Activated CD8-positive, alpha-beta memory T cell treated with anti-CD3 and anti-CD28 coated beads for 4 hours (primary cell): ENCODE measurements at places on chromosomes 7 and 10.

- no peak for DNase-seq
Measured at GRCh38 chr7:124202546-124202945, 169.7 kb upstream of the TMEM229A start.

GRCh38 chr10:43136995-43137716, 1.1 kb upstream of the CSGALNACT2 start:
- DNase-seq = no peak

GRCh38 chr7:138872576-138872975, 74.6 kb upstream of the ATP6V0A4 start:
- DNase-seq = no peak

DNA sequence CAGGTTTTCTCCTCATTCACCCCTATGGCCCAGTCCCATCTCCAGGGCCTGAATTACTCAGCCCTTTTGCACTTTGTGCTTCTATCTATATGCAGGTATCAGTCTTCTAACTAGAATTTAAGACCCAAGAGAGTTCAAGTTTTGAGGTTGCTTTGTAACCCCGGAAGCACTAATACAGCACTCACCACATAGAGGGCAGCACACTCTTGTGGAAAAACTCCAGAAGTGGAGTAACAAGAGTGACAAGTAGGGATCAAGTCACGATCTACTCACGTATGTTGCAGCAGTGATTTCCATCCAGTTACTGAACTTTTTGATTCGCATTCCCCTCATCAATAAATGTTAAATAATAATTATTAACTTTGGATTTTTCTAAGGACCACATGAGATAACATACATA, 151.0 kb downstream of the CHCHD3 start:
- DNase-seq = no peak

DNA sequence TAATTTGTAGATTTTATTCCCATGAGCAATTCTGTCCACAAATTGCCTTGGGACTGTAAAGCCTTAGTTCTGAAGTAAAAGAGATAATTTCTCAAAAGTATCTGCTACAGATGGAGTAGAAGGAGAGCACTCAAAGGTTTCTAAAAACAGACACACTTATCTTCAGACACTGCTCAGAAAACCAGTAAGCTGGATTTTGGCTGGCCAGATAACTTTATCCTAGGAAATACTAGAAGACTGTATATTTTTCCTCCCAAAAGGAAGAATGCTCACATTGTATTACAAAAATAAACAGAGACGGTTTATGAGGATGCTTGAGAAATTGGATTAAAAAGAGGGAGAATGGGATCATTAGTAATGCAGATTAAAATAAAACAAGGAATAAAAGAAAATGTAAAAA, 178.0 kb upstream of the IGFBP3 start:
- no peak for DNase-seq

DNA sequence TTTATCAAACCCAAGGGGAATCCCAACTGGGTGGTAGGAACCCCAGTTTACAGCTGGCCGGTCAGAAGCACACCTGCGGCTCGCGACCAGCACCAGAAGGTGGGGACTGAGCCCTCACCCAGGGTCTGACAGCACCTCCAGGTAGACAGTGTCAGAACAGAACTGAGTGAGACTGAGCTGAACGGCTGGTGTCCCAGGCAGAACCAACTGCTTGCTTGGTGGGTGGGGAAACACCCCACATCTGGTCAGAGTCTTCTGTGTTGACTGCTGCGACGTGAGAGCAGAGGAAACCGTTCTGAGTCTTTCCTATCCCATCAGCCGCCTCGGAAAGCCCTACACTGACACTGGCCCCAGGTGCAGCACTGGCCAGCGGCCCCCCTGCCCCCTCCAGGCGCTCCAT, 160.7 kb downstream of the MAD1L1 start:
- no peak for DNase-seq

- no peak for DNase-seq
Measured at GRCh38 chr7:132149436-132150304, 426.6 kb downstream of the PLXNA4 start.

GRCh38 chr7:156218544-156219306, 406.5 kb upstream of the SHH start:
- no peak for DNase-seq

DNA sequence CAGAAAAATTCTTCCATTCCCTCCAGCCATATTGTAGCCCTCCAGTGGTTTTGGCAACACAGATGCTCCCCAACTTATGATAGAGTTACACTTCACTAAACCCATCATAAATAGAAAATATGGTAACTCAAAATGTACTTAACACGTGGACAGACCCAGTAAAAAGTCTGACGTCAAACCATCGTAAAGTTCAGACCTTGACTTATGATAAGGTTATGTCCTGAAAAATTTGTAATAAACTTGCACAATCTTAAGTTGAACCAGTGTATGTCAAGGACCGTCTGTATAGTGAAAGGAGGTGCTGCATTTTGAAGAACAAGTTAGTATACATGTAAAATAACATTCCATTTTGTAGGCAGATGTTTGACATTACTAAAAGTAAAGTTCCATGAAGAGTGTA, 142.8 kb downstream of the NSUN6 start:
- no peak for DNase-seq

- no peak for DNase-seq
Measured at GRCh38 chr7:50795253-50795652, 12.6 kb upstream of the GRB10 start.

DNA sequence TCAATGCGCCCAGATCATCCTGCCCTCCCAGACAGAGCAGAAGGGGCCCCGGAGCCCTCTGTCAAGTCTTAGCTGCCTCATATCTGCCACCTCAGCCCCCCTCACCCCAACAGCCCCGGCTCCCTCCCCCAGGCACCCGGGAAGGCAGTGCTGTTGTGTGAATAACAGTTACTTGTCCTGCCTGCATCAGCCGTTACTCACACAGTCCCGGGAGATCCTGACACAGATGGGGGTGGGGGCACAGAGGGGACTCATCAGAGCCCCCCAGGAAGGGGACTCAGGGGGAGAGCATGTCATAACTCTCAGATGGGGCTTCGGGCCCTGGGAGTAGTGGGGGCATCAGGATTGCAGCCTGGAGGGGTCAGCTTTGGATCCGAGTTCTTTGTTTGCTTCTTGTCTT, 12.4 kb upstream of the SERPINE1 start:
- DNase-seq = no peak

DNA sequence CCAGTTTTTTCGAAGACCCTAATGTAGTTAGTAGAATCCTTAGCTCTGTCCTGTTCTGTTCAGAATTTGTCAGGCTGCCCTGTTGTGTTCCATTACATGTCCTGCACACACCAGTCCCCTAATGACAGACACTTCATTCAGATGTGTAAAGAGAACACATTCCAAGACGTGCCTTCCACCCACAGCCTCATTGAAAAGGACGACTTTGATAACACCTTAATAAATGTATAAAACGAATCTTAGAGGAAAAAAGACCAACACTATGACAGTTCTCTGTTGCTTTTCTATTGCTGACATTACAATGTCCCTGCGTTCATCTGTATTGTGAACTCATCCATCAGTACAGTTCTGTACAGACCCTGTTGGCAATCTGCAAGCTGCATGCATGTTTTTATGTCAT, 3.5 kb downstream of the LRRTM3 start:
- DNase-seq = no peak

GRCh38 chr7:29162577-29162976, 16.2 kb upstream of the CPVL start:
- no peak for DNase-seq

GRCh38 chr10:48453451-48454301, 147.2 kb downstream of the MAPK8 start:
- DNase-seq = no peak

- no peak for DNase-seq
Measured at GRCh38 chr10:24720096-24720495, 3.6 kb downstream of the ARHGAP21 start.

DNA sequence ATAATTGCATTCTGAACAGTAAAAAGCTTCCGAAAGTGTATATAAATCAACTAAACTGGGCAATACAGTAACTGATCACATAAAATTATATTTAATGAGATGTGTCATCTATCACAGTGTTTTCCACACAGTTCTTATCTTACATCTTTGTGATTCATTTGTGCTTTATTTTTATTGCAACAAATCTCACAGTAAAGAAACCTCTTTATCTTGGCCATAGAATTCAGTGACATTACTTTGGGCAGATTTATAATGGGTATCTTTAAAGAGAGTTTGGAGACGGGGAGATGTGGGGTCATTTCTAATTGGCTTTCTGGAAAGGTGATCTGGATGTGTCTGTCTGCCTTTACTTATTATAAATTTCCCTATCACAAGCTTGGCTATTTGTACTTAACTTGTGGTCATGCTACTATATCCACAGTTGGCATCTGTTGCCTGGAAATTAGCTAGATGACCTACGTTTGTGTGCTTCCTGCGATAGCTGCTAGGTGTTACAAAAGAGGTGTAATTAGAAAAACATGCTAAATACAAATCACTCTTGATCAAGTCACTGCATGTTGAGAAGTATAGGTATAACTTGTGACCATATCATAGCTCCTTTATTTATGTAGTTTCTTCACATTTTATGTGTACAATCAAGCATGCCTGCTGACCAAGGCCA, 123.8 kb downstream of the ARID5B start:
- DNase-seq = no peak

DNA sequence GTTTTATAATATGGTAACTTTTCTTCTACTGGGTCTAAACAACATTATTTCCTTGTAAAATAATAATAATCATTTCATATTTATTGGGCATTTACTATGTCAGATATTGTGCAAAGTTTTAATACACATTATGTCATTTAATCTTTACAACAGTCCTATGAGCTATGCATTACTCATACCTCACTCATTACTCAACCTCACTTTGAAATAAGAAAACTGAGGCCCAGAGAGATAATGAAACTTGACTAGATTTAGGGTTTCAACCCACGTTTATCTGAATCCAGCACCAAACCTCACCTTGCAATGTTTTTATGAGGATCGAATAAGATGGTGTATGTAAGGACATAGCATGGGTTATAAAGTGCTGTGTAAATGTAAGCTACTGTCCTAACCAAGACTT, 153.2 kb upstream of the SLC13A1 start:
- DNase-seq = no peak

DNA sequence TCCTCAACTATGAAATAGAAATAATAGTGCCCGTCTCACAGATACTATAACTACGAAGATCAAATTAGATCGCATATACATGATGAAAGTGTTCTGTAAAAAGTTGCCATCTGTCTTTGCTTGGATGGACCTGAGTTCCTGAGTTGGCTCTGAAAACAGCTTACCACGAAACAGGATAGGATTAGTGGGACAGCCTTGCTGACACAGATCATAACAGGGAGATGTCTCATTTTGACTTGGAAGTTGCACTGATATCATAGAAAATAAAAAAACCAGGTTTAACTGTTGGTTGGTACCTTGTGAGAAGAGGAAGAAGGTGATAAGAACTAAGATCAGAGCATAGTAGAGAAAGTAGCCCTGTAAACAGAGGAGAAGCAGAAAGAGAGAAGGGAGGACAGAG, 79.3 kb upstream of the AGBL3 start:
- no peak for DNase-seq

GRCh38 chr7:66257481-66257880, 52.3 kb downstream of the TPST1 start:
- DNase-seq = no peak

- no peak for DNase-seq
Measured at GRCh38 chr7:4282434-4283223, 399.5 kb upstream of the FOXK1 start.

GRCh38 chr10:88879534-88880281, at the start of gene STAMBPL1:
Gene STAMBPL1, plus strand, starts transcription at chr10:88880245. Its CDS starts 21,464 bp downstream, at chr10:88901709.
- DNase-seq = peak; percentile 44

DNA sequence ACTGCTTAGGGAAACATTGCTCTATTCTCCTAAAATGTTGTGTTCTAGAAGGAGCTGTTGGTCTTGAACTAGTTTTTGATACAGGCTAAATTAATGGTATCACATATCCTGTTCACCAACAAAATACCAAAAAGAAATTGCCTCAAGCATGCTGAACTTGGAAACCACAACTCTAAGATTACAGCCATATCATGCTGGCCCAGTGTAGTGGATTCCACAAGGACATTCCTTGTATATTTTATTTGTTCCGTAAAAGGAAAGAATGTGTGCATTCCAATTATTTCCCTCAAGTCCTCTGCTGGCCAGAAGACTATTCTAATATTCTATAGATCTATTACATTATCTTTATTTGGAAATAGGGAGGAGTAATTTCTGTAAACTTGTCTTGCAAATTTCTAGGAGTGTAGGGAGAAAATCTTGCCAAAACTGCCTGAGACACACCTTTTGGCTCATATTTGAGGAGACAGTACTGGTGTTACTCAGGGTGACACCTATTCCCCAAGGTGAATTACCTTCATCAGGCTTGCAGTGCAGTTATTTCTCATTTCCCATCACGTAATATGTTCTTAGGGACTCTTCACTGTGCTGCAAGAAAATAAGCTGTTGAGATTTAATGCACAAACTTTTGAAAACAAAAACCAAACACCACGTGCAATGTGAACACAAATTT, 1.9 kb upstream of the NEBL start:
- no peak for DNase-seq

DNA sequence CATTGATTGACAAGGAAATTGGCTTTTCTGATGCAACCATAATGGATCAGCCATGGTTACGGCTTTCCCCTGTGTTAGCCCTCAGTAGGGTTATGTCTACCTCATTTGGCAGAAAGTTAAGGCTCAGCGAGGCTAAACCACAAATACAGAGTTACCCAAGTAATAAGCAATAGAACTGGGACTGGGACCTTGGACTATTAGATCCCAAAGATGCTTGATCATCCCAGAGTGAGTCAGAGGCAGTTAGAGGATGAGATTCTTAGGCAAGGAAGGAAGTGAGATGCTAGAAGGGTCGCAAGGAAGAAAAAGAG, 401.4 kb downstream of the TNS3 start:
- DNase-seq = no peak

DNA sequence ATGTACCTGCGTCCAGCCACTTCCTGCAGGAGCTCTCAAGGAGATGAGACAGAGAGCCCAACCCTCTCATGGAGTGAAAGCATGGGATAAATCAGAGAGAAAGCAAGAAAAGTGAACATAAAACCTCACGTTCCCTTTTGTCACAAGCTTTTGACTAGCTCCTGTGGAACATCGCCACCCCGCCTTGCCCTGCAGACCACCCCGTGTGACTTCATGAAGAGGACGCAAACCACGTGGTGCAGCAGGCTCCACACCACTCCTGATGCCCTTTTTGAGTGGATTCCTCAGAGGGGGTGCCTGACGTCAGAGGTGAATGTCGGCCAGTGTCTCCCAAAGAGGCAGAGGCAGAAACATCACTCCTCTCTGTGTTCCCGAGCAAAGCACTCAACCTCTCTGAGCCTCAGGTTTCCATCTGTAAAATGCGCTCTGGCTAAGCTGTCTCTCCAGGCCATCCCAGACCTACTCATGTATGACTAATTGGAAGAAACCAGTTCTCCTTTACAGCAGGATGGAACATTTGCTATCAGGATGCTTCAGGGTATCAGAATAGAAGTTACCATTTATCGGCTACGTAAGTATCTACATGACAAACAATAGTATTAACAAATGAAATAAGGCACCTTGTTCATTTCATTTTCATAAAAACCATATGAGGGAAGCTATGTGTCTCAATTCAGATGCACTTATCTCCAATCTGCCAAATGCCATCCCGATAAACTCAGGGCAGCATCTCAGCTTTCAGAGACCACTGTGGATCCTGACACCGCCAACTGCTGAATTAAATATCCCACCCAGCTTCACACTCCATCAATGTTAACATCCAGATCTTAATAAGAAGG, 5.3 kb downstream of the ZNF488 start:
- no peak for DNase-seq
